ENCODE measurements at places on chromosomes 3 and 15. TPM values are rescaled to one million over a fixed set of nuclear protein-coding genes. Genes with fewer than 3 reads are reported as not detected.

The MASP1 gene
- 11.5 TPM for total RNA-seq

The C3orf22 gene
- total RNA-seq: not detected

- no peak overlapping the region for H3K27ac ChIP-seq
- no peaks in the 10 kb centered on the region for H3K4me1 ChIP-seq
- no peak for DNase-seq
- no peaks in the 10 kb centered on the region for H3K36me3 ChIP-seq
- H3K27me3 ChIP-seq: no peaks in the 10 kb centered on the region
- H3K4me3 ChIP-seq: no peak overlapping the region
Measured at GRCh38 chr3:136651581-136651980, 100.6 kb downstream of the STAG1 start.

DNA sequence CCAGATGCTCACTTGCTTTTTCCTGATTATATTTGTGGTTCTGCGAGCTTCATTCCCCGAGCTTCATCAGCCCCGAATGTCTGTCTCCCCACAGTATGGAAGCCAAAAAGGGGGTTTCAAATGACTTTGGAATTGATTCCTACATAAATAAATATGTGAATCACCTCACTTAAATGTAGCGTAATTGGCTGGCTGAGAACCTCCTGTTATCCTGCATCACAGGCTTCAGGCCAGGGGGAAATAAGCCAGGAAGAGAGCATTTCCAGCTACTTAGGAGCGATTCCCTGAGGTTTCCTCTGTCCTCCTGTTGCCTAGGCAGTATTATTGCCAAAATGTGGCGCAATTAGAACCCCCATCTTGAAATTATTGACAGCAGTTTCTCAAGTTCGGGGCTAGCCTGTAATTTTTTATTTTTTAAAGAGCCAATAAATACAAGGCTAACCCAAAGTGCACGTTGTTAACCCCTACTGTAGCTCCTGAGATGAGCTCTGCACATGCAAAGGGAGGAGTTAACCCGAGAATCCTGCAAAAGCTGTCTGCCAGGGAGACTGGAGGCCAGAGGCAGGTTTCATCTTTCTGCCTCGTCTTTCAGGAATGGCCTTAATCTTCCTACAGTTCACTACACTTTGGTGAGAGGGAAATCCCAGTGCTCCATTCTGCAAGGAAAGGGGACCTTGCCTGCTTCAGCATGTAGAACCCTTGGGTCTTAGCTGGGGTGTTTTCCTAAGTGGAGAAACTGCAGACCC is 148.2 kb downstream of the ADAMTS9 start:
- H3K36me3 ChIP-seq: no peaks in the 10 kb centered on the region
- H3K4me3 ChIP-seq: no peak overlapping the region
- peak overlapping the region; percentile 50 for H3K27ac ChIP-seq
- no peak for DNase-seq

GRCh38 chr3:176193032-176193730 is 1004.1 kb downstream of the TBL1XR1 start:
- no peak overlapping the region for H3K4me3 ChIP-seq
- H3K27ac ChIP-seq: no peak overlapping the region
- H3K36me3 ChIP-seq: no peaks in the 10 kb centered on the region
- H3K4me1 ChIP-seq: no peaks in the 10 kb centered on the region

DNA sequence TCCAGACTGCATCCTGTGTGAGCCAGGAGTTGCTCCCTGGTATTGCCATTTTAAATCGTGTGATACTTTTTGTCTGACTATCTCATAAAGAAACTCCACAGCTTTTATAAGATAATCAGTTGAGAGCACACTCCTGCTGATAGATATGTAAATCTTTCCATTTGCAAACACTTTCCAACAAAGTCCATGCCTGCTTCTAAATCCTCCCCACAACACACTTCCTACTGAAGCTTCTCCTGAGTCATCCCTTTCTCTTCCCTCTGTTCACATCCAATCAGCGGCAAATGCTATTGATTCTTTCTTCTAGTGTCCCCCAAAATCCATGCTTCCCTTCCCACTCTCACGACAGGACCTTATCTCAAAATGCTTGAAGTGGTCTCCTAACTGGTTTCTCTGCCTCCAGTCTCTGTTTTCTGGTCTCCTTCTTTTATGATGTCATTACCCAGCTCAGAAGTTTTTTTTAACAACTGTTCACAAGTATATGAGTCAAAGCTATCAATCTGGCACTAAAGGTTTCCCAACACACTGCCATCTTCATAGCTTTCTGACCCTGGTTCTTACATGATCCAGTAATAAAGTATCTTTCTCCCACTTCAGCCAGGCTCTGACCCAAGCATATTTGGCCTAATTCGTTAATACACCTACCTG is 4.5 kb upstream of the WWTR1 start:
- H3K27ac ChIP-seq: no peak overlapping the region
- no peaks in the 10 kb centered on the region for H3K27me3 ChIP-seq
- no peak for DNase-seq
- H3K4me3 ChIP-seq: no peak overlapping the region
- no peaks in the 10 kb centered on the region for H3K4me1 ChIP-seq
- H3K36me3 ChIP-seq: no peaks in the 10 kb centered on the region

- DNase-seq: no peak
- no peaks in the 10 kb centered on the region for H3K4me1 ChIP-seq
- H3K36me3 ChIP-seq: no peaks in the 10 kb centered on the region
- no peak overlapping the region for H3K4me3 ChIP-seq
- no peak overlapping the region for H3K27ac ChIP-seq
Measured at GRCh38 chr3:119774444-119774843, 7.5 kb upstream of the NR1I2 start.

DNA sequence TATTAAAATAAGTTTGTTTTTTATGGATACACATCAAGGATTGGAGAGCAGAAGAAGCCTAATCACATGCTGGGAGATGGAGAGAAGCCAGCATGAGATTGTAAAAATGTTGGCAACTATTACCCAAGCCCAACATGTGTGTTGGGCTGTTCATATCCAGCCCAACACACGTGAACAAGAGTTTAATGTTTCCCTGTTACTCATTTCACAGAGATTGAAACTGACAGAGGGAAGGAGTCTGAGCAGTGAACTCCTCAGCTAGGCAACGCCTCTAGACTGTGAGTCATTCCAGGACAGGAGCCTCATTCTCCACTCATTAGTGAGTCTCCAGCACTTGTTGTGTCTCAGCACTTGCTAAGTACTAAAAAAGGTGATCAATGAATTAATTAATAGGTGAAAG is 43.2 kb upstream of the CMSS1 start:
- H3K36me3 ChIP-seq: no peaks in the 10 kb centered on the region
- DNase-seq: no peak
- H3K27me3 ChIP-seq: no peaks in the 10 kb centered on the region
- H3K4me1 ChIP-seq: no peaks in the 10 kb centered on the region
- no peak overlapping the region for H3K27ac ChIP-seq
- H3K4me3 ChIP-seq: no peak overlapping the region

DNA sequence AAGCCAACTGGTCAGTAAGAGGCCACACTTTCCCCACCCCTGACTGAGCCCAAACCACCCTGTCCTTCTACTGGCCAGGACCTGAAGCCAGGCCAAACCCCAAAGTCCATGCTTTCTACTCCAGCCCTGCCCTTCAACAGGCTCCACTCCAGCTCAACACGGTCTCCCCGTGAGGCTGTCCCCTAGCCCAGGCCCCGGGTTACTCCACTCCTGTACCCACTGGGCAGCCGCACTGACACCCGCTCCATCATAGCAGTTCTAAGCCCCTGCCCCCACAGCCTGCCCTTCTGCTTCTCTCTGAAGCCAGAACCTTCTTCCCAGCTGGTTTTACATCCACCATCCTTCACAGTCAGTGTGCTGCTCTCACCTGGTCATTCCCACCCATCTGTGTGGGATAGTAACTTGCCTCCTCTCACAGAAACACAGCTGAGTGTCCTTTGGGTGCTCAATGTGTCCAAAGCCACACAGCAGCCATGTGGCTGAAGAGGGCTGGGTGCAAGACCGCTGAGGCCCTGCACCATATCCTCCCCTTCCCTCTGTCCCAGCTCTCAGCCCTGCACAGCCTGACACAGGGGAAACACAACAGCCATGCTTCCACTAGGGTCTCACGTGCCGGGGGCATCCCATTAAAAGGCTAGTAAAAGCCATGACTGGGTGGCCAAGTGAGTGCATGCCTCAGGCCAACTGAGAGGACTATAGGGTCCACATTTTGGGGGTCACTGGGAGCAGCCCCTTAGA is 38.1 kb downstream of the TLE3 start:
- no peak overlapping the region for H3K27ac ChIP-seq
- H3K4me1 ChIP-seq: no peaks in the 10 kb centered on the region
- peak; percentile 37 for DNase-seq
- no peaks in the 10 kb centered on the region for H3K27me3 ChIP-seq
- H3K4me3 ChIP-seq: no peak overlapping the region

GRCh38 chr3:60573494-60573893 is 677.8 kb downstream of the FHIT start:
- no peaks in the 10 kb centered on the region for H3K27me3 ChIP-seq
- DNase-seq: no peak
- H3K4me3 ChIP-seq: no peak overlapping the region
- H3K4me1 ChIP-seq: no peaks in the 10 kb centered on the region
- H3K36me3 ChIP-seq: no peaks in the 10 kb centered on the region

GRCh38 chr15:40055576-40056293 is 16.8 kb upstream of the SRP14 start:
- H3K27ac ChIP-seq: peak overlapping the region; percentile 42
- no peaks in the 10 kb centered on the region for H3K4me1 ChIP-seq
- DNase-seq: peak; percentile 69
- no peaks in the 10 kb centered on the region for H3K27me3 ChIP-seq

DNA sequence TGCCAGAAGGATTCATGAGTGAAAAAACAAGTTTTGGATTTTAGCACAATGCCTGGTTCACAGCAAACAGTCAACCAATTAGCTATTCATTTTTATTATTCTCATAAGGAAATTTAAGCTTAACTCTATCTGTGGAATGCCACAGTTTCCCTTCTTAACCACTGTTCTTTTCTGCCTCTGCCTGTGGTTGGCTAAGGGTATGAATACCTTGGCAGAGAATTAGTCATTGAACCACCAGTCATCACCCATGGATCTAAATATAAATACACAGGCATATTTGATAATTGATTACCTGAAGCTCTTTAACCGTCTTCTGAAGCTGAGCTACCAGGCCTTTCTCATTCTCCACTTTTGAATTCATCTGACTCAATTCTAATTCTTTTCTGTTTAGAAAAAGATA is 79.9 kb downstream of the MYH15 start:
- no peaks in the 10 kb centered on the region for H3K4me1 ChIP-seq
- no peak overlapping the region for H3K4me3 ChIP-seq
- H3K27ac ChIP-seq: no peak overlapping the region
- H3K36me3 ChIP-seq: no peaks in the 10 kb centered on the region
- no peak for DNase-seq
- no peaks in the 10 kb centered on the region for H3K27me3 ChIP-seq

DNA sequence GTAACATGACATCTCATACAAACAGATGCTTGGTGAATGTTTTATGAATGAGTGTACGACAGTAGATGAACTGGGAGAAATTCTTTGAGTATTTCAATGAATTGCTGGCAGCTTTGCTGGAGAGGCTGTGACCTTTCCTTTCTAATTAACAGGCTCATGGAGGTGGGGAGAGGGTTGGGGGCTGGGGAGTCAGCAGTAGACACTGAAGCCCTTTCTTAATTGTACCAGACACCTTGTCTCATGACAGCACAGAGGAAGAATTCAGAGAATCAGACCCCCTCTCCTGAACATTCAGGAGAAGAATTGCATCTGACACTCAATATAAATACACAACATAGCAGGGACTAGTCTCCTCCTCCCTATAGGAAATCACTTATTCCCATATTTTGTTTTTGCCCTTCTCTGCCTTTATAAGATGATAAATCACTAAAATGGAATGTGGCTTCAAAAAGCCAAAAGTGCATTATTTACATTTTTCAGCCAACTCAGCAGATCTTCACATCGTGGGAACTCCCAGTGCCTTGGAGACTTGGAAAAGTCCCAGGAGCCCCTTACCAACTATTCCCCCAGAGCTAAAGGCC is 66.2 kb upstream of the TPM1 start:
- no peaks in the 10 kb centered on the region for H3K36me3 ChIP-seq
- H3K27me3 ChIP-seq: no peaks in the 10 kb centered on the region
- DNase-seq: no peak

DNA sequence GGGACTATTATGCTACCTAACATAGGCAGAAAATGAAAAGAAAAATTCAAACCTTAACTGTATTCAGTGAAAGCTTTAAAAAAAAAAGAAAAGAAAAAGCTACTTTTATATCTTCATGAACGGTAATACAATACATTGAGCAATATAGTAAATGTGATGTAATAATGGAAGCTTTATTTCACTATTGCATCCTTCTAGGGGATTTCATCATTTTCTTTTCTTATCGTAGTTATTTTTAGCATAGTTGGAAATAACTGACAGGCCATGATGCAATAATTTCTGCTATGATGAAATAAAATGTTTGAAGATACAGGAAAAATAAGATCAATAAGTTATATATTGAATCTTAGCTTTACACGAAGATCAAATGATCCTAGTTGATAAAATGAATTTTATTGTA is 40.3 kb upstream of the ZCWPW2 start:
- no peak overlapping the region for H3K27ac ChIP-seq
- no peak for DNase-seq
- H3K36me3 ChIP-seq: no peaks in the 10 kb centered on the region
- no peak overlapping the region for H3K4me3 ChIP-seq

- H3K27me3 ChIP-seq: no peaks in the 10 kb centered on the region
- no peak for DNase-seq
- H3K36me3 ChIP-seq: no peaks in the 10 kb centered on the region
- no peak overlapping the region for H3K4me3 ChIP-seq
Measured at GRCh38 chr15:68347392-68347791, 69.8 kb downstream of the FEM1B start.

- H3K4me3 ChIP-seq: no peak overlapping the region
- no peaks in the 10 kb centered on the region for H3K4me1 ChIP-seq
- no peaks in the 10 kb centered on the region for H3K27me3 ChIP-seq
Measured at GRCh38 chr3:47871389-47871788, 68.5 kb downstream of the DHX30 start.

- H3K27ac ChIP-seq: no peak overlapping the region
- H3K27me3 ChIP-seq: no peaks in the 10 kb centered on the region
- DNase-seq: no peak
- H3K4me3 ChIP-seq: no peak overlapping the region
- no peaks in the 10 kb centered on the region for H3K4me1 ChIP-seq
Measured at GRCh38 chr15:72604794-72605193, 49.7 kb upstream of the GOLGA6B start.

DNA sequence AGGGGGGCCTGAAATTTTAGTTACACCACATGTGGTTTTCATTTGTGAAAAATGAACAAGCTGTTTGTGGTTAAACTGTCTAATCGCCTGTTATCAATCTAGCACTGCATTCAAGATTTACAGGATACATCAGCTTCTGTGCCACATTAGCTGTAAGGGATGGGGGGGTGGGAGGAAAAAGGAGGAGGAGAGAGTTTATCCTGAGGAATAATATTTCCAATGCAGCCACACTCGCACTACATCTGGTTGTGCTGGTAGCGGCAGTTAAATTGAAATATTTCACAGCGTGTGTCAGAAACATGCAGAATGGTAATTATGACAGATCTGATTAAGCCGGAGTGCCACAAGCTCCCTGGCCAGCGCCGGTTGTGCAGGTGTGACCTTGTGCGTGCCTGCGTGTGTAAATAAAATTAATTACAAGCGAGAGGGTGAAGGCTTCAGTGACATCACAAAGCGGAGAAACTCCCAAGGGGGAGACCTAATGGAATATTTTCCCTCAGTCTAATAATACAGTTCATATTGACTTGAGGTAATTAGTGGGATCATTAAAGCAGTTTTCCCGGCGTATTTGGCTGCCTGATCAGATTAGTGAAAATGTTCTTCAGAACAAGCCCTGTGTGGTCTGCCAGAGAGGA is 55.5 kb downstream of the SATB1 start:
- no peak overlapping the region for H3K27ac ChIP-seq
- H3K27me3 ChIP-seq: no peaks in the 10 kb centered on the region
- H3K4me3 ChIP-seq: no peak overlapping the region
